PC-3 (cell line): ENCODE measurements at places on chromosomes 1 and 21. TPM values are rescaled to one million over a fixed set of nuclear protein-coding genes. Genes with fewer than 3 reads are reported as not detected.
A peak's percentile ranks its signal among the peaks of the same experiment; 100 is the strongest.

NTRK1 gene
- total RNA-seq = 0.15 and 0.40 TPM in 2 replicates

PAPPA2 gene
- total RNA-seq = not detected in 2 replicates

DNA sequence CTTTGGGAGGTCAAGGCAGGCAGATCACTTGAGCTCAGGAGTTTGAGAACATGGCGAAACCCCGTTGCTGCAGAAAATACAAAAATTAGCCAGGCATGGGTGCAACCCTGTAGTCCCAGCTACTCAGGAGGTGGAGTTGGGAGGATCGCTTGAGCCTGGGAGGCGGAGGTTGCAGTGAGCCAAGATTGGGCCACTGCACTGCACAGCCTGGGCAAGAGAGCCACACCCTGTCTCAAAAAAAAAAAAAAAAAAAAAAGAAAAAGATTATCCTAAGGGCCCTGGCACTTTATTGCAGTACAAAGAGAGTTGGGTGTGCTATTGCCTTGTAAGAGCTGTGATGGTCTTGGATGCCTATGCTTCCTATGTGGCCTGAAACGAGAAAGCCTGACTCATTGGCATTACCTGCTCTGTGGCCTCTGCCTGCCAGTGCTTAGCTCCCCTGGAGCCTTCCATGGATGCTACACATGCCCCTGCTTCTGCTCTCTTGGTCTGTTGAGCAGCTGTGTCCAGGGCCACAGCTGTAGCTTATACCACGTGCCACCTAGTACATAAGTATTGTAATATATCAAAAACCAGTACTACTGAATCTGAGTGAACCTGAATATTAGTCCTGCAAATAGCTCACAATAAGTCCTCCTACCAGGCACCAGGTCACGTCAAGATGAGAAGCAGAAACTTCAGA, 45.8 kb downstream of the DNAJC6 start:
- no peak for DNase-seq

DNA sequence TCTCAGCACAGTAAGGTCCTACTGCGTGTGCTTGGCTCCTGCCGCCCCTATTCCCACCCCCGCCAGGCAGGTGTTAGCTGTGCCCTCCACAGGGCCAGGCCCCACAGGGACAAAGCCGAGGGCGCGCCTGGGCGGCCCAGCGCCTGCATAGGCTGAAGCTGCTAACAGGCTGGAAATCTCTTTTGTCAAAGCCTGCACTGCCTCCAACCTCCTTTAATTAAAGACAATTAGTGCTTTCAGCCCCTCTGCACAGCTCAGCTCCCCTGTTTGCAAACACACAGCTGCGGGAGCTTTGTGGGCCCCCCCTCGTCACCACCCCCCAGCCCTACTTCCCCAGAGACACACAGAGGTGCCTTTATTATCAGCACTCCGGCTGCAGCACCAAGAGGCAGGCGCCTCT, 95.9 kb downstream of the EPHB2 start:
- no peak for DNase-seq

GBP3 gene
- total RNA-seq = 23.3 and 24.9 TPM in 2 replicates

HAO2 gene
- not detected in 2 replicates for total RNA-seq

ARMH1 gene
- 0.15 TPM in 1 of 2 replicates, not detected in the other for total RNA-seq

- DNase-seq = no peak
Measured at GRCh38 chr1:8632102-8632501, 185.3 kb downstream of the RERE start.

RXRG gene
- total RNA-seq = not detected in 2 replicates

ATP6V0B gene
- total RNA-seq = 207 and 241 TPM in 2 replicates

DNA sequence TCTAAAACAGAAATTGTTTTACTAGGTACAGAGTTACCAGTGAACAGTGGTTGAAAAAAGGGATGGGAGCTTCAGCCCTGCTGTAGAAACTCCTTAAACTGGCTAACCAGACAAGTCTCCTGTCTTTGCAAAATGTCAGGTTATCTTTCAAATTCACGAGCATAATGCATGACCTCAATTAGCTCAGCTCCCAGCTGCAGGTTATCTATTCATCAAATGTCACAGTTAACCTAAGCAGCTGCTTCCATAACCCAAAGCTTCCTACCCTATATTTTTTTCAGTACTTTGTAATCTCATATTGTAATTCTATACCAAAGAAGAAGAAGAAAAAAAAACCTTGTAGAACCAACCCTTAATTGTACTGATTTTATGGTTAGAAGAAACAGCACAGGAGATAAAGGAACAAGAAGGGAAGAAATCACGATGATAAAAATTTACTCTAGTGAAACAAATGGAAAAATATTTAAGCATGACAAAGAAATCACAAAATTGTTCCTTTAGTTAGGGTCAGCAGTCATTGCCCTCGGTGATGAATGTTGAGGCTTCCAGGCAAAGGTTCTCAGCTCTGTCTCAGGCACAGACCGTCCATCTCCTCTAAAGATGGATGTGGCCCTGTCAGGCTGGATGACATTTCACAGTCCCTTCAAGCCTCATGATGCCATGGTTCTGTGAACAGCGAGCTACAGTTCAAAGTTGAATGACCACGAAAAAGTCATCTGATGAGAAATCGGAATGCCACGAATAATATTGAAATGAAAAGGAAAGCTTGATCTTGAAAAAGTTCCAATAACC, 95.9 kb downstream of the PLD5 start:
- DNase-seq = no peak

- DNase-seq = peak; percentile 65
Measured at GRCh38 chr1:206128196-206128595, 11.0 kb upstream of the AVPR1B start.

DNA sequence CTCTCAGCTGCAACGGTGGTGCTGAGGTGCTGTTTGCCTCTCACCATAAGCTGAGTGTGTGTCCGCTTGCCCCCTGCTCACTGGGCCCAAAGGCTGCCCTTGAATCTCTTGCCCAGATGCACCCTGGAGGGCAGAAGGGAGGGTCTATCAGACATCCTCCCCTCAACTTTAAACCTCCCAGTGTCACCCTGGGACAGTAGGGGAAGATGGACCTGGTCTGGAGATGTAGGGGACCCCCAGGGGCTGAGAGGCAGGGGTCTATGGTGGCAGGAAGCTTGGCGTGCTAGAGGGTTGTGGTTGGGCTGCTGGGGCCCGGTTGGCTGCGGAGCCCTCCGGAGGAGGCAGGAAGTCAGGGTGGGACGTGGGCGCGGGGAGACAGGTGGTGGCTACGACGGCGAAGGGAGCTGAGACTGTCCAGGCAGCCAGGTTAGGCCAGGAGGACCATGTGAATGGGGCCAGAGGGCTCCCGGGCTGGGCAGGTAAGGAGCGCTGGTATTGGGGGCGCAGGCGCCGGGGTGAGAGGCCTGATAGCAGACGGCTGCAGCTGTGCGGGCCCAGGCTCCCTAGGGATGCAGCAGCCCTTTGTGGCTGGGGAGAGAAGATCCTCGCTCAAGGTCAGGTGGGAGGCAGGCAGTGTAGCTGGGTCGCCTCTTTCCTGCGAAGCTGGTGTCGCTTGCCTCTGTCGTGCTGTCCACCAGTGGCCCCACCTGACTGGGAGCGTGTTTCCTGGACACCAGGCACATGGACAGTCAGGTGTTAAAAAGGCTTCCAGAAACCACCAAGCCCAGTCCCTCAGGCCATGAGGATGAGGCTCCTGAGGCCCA, at the start of gene LCK:
TSS of gene LCK (plus strand) at position 373 of the 824 bp plus-strand sequence. CDS start 23,065 bp downstream, outside the sequence.
- DNase-seq = no peak

- peak; percentile 98 for DNase-seq
Measured at GRCh38 chr1:52002038-52002917, 11.8 kb upstream of the RAB3B start.

AMY1B gene
- not detected in 2 replicates for total RNA-seq

- DNase-seq = peak; percentile 44
Measured at GRCh38 chr1:179287946-179288345, 5.7 kb upstream of the SOAT1 start.

DNA sequence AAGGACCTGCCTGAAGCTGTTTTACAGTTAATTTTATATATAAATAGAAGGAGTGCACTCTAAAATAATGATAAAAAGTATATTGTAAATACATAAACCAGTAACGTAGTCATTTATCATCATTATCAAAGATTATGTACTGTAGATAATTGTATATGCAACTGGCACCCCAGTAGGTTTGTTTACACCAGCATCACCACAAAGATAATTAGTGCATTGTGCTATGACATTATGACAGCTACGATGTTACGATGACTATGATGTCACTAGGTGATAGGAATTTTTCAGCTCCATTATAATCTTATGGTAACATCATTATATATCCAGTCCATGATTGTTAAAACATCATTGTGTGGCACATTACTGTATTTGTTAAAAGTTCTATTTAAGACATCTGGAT, 185.2 kb downstream of the LBR start:
- DNase-seq = no peak

RPTN gene
- total RNA-seq = not detected in 2 replicates

DNA sequence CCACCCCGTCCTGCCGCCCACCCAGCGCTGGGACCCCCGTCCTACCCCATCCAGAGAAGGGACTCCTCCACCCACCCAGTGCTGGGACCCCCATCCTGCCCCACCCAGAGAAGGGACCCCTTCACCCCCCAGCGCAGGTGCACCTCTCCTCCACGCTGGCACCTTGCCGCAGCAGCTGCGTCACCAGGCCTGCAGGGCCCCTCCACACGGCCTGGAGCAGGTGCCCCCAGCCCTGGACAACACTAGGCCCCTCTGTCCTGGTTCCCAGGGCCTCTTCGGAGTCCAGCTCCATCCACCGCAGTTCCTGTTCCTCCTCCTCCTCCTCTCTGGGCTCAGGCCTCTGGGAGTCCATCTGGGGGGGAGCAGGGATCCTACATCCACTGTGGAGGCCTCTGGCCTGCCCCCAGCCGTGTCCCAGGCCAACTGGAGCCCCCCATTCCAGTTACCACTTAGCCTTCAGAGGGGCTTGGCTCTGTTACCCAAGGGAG, 378 bp downstream of the ANKRD65 start:
- DNase-seq = no peak

DNA sequence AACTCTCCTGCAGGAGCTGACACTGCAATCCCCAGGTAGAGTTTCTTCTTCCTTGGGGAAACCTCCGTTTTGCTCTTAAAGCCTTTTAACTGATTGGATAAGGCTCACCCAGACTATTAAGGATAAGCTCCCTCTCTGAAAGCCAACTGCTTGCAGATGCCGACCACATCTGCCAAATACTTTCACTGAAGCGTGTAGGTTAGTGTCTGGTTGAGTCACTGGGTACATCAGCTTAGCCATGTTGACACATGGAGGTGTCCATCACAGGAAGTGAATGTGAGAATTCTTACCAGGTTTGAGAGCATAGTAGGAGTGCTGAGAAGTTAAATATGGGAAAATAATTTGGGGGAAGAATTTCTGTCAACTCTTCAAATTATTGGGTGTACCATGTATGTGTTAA, 202.0 kb downstream of the AJAP1 start:
- no peak for DNase-seq

- no peak for DNase-seq
Measured at GRCh38 chr1:116405241-116406135, 32.4 kb downstream of the ATP1A1 start.

DNA sequence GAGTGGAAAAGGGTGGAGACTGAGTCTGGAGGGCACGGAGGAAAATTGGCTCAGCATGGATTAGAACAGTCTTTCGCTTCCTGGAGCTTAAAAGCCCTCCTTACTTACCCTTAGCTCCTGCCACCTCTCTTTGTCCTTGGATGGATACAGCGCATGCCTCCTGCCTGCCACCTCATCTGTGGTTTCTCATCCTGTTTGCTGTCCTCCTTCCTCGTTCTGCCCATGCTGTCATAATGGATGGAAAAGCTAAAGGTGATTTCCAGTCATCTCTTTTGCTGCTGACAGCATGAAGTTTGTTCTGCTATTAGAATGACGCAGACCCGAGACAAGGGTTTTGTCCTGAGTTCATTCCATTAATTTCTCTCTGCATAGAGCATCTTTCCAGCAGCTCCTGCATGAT, 425.9 kb downstream of the KIF26B start:
- DNase-seq = no peak

DNA sequence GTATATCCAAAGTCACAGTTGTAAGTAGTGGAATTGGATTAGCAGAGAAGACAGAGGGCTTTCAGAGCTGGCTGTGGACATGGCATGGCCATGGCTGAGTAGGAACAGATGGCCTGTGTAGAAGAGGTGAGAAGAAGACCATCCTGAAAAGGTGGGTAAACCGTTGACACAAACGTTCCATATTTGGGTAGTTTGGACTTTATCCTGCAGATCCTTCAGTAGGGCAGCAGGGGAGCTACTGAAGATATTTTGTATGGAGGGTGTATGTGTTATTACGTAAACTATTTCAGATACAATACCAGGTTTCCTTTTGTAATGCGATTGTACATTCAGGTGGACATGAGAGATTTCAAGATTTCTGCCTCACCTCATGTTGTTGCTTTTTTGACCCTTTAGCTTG, 1.6 kb downstream of the UTP11 start:
- DNase-seq = no peak

- no peak for DNase-seq
Measured at GRCh38 chr21:27639286-27639685, 672.4 kb upstream of the ADAMTS5 start.

DNA sequence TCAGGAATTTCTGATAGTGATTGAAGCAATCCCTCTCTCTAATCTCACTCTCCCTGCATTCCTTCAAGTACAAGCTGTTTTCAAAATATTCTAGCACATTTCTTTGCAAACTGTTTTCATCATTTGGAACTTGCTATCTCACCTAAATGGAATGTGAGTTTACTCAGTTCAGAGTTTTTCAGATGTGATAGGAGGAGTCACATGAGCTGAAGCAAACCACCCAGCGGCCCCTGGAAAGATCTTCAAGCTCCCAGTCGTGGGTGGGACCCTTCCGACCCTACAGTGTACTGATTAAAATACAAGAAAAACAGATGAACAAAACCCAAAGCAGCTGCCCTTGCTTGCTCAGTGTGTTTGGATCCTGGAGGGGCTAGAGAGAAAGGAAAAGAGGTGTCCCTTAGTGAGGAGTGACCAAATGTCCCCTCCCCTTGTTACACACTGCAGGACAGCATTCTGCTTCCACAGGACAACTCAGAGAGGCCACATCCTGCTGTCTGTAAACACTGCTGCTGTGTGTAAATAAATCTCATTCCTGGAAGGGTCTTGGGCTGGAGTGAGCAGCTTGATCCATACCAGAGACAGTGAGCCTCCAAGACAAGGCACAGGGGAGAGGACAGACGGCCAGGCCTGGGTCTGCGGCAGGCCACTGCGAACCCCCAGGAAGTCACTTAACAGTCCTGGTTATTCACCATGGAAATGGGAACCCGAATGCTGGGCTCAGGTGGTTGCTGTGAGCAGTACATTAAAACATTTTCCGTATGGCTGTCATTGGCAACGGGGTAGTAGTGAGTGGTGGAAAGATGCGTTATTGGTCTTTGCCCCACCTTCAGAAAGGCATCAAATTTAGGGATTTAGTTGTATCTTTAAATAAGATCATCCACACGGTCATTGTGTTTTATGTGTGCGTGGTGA, 229.2 kb downstream of the RHOU start:
- peak; percentile 27 for DNase-seq

GRCh38 chr1:156152628-156153027, 757 bp upstream of the SEMA4A start:
- no peak for DNase-seq

DNA sequence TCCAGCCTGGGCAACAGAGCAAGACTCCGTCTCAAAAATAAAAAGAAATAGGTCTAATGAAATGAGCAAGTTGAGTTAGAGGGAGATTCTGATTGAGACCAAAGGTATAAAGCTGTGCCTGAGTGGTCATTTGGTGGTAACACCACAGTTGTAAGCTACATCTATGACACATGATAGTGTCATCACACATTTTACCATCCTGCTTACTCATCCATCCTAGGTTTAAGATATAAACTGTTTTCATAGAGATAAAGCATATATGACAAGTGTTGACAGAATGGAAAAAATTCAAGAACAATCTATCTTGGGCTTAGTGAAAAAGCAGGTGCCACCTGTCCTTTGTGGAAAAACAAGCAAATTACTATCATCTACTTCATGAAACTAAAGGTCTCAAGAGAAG, 7.1 kb upstream of the CFAP141 start:
- DNase-seq = peak; percentile 94
